ENCODE measurements at places on chromosomes 3 and 15.

GRCh38 chr3:12574131-12574530 is 17.2 kb downstream of the MKRN2 start:
- DNase-seq = no peak

DNA sequence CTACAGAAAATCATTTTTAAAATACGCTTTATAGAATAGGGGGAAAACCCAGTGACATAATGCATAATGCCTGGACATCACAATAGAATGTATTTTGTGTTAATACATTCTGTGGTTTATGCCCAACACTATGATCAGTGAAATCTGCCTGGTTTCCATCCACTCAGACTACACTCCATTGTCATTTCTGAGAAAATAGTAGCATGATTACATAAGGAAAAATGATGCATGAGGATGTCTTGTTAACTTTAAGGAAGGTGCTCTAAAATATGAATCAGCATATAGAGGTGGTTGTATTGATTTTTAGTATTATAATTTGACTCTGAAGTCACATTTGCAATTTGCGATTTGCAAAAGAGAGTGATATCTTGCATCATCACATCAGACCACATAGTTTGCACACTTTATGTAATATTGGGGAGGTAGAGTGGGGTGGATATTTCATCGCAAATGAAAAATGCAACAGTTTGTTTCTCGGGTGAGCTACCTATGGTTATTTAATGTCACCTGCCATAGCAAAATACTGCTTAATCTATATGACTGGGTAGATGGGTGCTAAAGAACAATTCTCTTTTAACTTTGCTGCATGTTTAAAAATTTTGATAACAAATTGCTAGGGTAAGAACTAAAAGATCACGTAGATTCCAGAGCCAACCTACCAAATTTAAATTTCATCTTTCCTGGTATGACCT is 403.9 kb downstream of the IL5RA start:
- no peak for DNase-seq

- DNase-seq = no peak
These were observed 68.7 kb downstream of the SLTM start for GRCh38 chr15:58864602-58865424.

DNA sequence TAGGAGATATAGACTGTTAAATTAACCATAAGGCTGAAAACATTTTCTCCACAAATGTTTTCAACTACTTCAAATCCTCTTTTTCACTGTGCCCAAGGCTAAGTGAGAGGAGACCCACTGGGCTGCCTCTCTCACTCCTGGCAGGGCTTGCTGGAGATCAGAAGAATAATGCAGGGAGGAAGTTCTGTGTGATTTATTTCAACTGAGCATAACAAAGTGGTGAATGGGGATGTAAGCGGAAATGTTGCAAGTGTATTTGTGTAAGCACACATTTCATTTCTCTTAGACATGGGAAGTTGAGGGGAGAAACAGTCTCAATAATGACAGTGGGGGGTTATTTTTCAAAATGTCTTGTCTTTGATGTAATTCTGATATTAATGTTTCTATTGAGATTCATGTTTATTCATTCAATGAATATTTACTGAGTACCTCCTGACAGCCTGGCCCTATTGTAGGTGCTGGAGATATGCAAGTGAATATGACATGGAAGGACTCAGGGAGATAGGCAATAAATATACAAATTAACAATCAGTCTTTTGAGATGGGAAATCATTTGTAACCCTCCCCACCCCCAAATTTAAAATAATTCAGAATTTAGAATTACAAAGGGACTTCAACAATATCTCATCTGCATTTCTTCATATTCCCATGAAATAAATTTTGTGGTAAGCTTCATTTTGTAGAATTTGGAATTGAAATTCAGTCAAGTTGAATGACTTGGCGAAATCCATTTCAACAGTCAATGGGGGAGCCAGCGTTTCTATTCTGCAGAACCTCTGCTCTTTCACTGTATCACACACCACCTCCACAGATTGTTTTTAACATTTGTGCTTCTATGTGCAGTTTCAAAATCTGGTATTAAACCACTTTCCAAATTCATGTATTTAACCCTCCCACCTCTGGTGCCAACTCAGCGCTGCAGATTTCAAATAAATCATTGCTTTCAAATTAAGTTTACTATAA is 247.2 kb downstream of the SLC9A9 start:
- no peak for DNase-seq

GRCh38 chr15:38687340-38687739 is 122.7 kb upstream of the RASGRP1 start:
- DNase-seq = no peak

DNA sequence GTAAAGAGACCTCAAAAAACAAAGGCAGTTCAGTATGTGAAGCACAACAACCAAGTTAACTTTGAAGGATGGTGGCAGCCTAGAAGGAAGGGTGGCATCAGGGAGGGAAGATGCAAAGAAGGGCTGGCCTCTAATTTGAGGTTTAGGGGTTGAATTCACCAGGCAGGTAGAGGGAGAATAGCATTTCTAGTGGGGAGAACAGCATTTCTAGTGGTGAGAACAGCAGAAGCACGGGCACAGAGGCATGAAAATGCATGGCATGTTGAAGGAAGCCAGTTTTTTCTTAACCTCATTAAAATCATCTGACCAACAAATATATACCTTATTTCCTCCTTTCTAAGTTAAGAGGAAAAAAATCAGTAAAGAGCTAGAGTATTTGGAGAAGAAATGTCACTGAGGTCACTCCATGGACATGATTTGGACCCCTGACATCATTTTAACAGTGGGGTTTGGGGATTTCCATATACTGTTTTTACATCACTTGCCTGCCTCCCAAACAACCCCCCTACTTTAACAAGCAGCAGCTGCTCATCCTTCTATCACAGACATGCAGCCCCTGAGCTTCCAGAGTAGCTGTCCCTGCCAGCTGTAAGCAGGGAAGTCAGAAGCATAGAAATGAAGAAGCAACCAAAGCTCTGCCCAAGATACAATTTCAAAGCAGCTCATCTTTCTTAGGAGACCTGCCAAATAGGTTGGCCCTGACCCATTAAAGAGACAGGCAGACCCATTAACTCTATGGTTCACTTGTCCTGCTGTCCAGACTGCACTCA is 2.4 kb upstream of the POPDC2 start:
- DNase-seq = no peak

Data from NCI-H510A (cell line).